Kidney (tissue), 22 donors: ENCODE measurements at places on chromosomes 7 and 10.

GRCh38 chr7:7745966-7746365, 27.6 kb upstream of the RPA3 start:
- DNase-seq, result no peak
- H3K4me3 ChIP-seq, result no peak overlapping the region
- H3K36me3 ChIP-seq, result no peaks in the 10 kb centered on the region
- no peaks in the 10 kb centered on the region for H3K27me3 ChIP-seq
- no peak overlapping the region for H3K27ac ChIP-seq

GRCh38 chr10:1134156-1134555, 78.0 kb downstream of the WDR37 start:
- H3K4me1 ChIP-seq, result no peaks in the 10 kb centered on the region
- no peaks in the 10 kb centered on the region for H3K27me3 ChIP-seq
- no peak overlapping the region for H3K4me3 ChIP-seq
- no peak for DNase-seq
- peaks cover 16% of the 10 kb centered on the region for H3K36me3 ChIP-seq

GRCh38 chr10:110407301-110408170, 90.2 kb upstream of the DUSP5 start:
- DNase-seq, result no peak
- H3K27me3 ChIP-seq, result no peaks in the 10 kb centered on the region
- no peaks in the 10 kb centered on the region for H3K36me3 ChIP-seq
- H3K27ac ChIP-seq, result no peak overlapping the region
- no peaks in the 10 kb centered on the region for H3K4me1 ChIP-seq
- H3K4me3 ChIP-seq, result no peak overlapping the region

DNA sequence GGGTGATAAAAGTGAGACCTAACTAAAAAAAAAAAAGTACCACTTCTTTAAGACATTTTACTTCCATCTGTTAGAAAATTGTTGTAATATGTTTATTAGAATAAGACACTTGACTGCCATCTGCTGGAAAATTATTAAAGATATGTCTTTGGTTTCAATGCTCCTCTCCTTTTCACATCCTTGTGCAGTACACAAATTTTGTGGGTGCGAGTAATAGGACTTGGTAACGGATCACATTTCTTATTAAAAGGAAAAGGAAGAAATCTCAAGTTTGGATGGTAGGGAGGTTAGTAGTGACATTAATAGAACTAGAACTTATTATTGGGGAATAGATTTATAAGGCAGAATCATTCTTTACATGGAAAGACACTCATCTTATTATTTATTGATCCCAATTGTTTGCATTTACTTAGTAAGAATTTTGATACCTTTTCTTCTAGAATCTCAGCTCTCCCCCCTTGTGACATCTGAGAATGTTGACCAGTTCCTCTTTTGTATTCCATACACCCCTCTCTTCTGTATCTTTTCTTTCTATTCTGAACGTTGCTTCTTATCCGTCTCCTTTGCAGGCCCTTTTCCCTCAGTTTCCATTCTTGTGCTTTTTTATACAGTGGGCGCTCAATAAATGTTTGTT, 43.0 kb upstream of the RPA3 start:
- H3K36me3 ChIP-seq, result no peaks in the 10 kb centered on the region
- no peak overlapping the region for H3K27ac ChIP-seq
- no peaks in the 10 kb centered on the region for H3K4me1 ChIP-seq
- no peaks in the 10 kb centered on the region for H3K27me3 ChIP-seq

DNA sequence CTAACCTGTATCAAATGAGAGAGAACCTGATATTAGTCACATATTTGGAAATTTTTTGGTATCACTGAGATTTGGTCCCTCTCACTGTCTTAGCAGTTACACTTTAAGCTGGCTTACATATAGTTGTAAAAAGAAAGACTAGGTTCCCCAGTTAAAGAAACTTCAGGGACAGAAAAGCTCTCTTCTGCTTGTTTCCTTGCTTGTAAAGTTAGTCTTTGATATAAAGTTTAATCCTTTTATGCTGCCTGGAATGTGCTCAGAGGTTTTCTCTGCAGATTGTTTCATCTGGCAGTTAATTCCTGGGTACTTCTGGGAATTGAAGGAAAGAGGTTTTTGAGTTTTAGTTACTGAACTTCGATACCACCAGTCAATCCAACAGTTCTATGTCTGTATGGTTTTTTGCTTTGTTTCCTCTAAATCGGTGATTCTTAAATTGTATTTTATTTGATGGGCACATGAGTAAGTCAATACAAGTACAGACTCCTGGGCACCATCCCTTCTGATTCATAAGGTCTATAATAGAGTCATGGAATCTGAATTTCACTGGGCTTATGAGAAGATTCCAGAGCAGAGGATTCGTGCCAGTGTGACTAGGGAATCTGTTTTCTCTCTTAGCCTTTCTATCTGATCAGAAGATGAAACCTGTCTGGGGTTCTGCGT, 1080.9 kb upstream of the C7orf33 start:
- DNase-seq, result no peak
- H3K36me3 ChIP-seq, result no peaks in the 10 kb centered on the region
- no peaks in the 10 kb centered on the region for H3K27me3 ChIP-seq
- H3K4me1 ChIP-seq, result no peaks in the 10 kb centered on the region
- H3K27ac ChIP-seq, result peak overlapping the region; percentile 29
- H3K4me3 ChIP-seq, result no peak overlapping the region

GRCh38 chr10:122244001-122244975, 26.8 kb upstream of the BTBD16 start:
- no peaks in the 10 kb centered on the region for H3K27me3 ChIP-seq
- no peaks in the 10 kb centered on the region for H3K36me3 ChIP-seq
- no peak overlapping the region for H3K4me3 ChIP-seq
- no peak for DNase-seq
- H3K4me1 ChIP-seq, result no peaks in the 10 kb centered on the region
- H3K27ac ChIP-seq, result no peak overlapping the region

- H3K4me3 ChIP-seq, result no peak overlapping the region
- H3K36me3 ChIP-seq, result no peaks in the 10 kb centered on the region
- no peaks in the 10 kb centered on the region for H3K4me1 ChIP-seq
- no peaks in the 10 kb centered on the region for H3K27me3 ChIP-seq
- DNase-seq, result no peak
Observed at GRCh38 chr7:111081546-111082267, 9.2 kb upstream of the LRRN3 start.

- H3K27ac ChIP-seq, result no peak overlapping the region
- no peaks in the 10 kb centered on the region for H3K4me1 ChIP-seq
- DNase-seq, result no peak
- H3K36me3 ChIP-seq, result no peaks in the 10 kb centered on the region
- H3K4me3 ChIP-seq, result no peak overlapping the region
Observed at GRCh38 chr7:158276414-158277218, 311.0 kb downstream of the PTPRN2 start.

DNA sequence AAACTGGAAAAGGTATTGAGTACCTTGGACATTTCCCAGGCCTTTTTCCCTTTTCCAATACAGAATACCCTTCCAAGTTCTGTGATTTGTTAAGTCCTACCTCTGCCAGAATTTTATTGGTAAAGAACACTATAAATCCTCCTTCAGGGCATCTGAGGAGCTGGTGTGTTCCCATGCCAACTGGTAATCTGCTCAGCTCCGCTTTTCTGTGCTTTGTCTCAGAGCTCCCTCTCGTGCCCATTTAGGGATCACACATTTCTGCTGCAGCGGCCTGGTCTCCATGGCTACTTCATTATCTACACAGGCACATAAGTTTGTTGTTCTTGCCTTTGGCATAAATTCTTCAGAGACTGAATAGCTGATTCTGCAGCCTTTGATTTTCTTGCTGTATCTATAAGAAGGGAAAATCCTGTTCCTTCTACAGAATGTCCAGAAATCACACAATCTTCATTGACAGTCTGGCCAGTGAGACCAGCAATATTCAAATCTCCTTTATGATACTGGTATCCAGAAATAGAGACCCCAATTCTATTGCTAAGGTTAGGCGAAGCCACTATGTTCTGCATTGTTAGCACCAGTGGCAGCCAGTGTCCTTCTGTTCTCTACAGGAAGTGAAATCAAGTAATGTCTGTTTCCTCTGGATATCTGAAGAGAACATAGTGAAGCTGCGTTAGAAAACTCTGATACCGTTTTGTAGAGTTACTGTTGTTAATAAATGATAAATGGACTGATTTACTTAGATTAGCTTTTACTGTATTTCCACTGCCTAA, 51.9 kb downstream of the DENND11 start:
- peaks cover 6% of the 10 kb centered on the region for H3K4me1 ChIP-seq
- H3K4me3 ChIP-seq, result no peak overlapping the region
- peak; percentile 92 for DNase-seq
- H3K36me3 ChIP-seq, result no peaks in the 10 kb centered on the region
- H3K27me3 ChIP-seq, result no peaks in the 10 kb centered on the region

- no peaks in the 10 kb centered on the region for H3K36me3 ChIP-seq
Observed at GRCh38 chr10:7210516-7210915, 200.3 kb downstream of the SFMBT2 start.

DNA sequence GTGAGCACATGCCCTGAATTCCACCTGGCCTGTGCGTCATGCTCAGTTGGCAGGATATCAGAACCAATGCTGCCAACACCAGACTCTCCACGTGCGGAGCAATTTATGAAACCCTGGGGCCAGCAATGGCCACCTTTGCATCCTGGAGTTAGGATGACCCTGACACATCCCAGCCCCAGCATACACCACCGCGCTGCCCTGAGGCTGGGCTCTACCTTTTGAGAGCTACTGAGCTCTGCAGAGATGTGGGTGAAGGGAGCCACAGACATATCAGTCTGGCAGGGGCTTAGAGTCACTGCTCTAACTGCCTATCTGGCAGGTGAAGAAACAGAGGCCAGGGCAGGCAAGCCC, 41.9 kb downstream of the SYPL1 start:
- no peaks in the 10 kb centered on the region for H3K36me3 ChIP-seq
- no peak overlapping the region for H3K4me3 ChIP-seq
- H3K27ac ChIP-seq, result peak overlapping the region; percentile 27
- no peak for DNase-seq
- H3K4me1 ChIP-seq, result peaks cover 30% of the 10 kb centered on the region

GRCh38 chr7:7639847-7640220, 718 bp upstream of the UMAD1 start:
- H3K27me3 ChIP-seq, result no peaks in the 10 kb centered on the region
- H3K4me1 ChIP-seq, result peaks cover 6% of the 10 kb centered on the region
- H3K4me3 ChIP-seq, result peak overlapping the region; percentile 96

- no peak overlapping the region for H3K4me3 ChIP-seq
- peak; percentile 93 for DNase-seq
- peak overlapping the region; percentile 43 for H3K27ac ChIP-seq
- H3K36me3 ChIP-seq, result no peaks in the 10 kb centered on the region
- no peaks in the 10 kb centered on the region for H3K4me1 ChIP-seq
- no peaks in the 10 kb centered on the region for H3K27me3 ChIP-seq
Observed at GRCh38 chr7:46603780-46604179, 682.7 kb upstream of the IGFBP3 start.

DNA sequence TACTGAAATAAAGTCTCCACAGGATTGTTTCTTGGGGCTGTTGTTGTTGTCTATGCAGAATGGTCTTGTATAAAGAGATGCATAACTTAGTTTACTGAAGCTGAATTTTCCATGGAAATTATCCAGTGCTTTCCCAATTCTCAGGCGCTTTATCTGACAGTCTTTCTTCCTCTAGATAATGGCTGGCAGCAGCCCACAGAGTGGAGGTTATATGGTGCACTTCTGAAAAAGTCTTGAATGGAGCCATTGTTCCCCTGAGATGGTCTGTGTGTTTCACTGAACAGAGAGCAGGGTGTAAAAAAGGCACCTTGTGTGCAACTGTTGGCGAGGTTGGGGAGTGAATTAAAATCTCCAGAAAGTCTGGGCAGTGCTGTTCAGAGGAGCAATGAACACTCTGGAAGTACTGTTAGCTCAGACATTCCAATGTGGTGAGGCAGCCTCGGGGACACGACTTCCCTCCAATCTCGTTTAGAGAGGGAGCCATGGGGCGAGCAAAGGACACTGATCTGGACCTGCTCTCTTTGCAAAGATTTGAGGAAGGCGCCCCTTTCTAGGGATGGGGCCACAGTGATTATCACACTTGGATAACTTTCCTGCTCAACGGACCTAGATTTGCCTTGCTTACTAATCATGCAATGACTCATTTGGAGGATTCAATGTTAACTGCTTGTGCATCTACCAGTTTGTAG, 2.0 kb upstream of the PLCE1 start:
- H3K27ac ChIP-seq, result no peak overlapping the region
- H3K27me3 ChIP-seq, result no peaks in the 10 kb centered on the region
- no peak overlapping the region for H3K4me3 ChIP-seq
- H3K36me3 ChIP-seq, result no peaks in the 10 kb centered on the region

DNA sequence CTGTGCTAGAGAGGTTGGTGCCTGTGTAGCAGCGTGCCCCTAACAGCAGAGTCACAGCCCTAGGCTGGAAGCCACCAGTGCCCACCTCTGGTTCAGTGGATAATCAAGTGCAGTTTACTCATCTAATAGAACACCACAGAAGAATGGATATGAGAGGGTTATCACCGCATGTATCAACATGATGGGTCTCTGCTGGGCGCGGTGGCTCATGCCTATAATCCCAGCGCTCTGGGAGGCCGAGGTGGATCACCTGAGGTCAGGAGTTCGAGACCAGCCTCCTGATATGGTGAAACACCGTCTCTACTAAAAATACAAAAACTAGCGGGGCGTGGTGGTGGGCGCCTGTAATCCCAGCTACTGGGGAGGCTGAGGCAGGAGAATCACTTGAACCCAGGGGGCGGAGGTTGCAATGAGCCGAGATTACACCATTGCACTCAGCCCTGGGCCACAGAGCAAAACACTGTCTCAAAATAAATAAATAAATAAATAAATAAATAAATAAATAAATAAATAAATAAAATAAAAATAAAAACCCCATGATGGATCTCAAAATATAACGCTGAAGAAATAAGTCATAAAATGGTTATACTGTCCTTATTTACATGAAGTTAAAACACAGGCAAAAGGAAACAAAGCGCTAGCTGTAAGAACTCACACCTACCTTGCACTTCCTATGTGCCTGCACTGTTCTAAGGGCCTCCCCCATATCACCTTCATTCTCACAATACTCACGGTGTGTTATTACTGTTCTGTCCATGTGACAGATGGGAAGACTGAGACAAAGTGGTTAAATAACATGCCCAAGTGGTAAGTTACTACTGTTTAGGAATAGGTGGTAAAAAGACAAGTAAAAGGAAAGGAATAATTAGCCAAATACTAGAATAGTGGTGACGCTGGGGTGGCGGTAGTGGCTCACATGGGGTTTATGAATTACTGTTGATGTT, 70.9 kb downstream of the AMZ1 start:
- no peak for DNase-seq
- peak overlapping the region; percentile 26 for H3K27ac ChIP-seq

- H3K36me3 ChIP-seq, result peaks cover 16% of the 10 kb centered on the region
- no peaks in the 10 kb centered on the region for H3K27me3 ChIP-seq
- no peak for DNase-seq
Observed at GRCh38 chr7:99409806-99410205, 1.0 kb downstream of the BUD31 start.

DNA sequence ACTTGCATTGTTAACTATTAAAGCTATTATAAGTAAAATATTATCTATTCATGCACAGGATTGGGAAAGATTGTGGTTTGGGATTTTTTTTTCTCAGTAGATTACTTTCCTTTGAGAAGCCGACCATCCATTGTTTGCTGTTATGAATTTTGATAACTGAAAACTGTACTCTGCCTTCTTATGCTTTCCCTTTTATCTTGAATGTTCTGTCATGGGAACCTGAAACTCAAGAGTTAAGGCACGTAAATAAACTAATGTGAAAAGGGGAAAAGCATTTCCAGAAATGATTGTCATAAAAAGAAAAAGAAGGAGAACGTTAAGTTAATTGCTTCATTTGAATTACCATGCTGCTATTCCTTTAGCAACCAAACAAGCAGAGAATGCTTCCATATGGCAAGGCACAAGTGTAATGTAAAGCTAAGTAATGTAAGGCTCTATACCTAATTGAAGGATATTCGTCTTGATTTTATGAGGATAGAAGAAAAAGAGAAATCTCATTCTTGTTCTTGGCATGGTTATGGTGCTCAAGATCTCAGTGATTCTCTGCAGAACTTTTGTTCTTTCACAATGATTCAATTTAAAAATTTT, 370.8 kb downstream of the AUTS2 start:
- no peak for DNase-seq
- no peaks in the 10 kb centered on the region for H3K27me3 ChIP-seq
- peaks cover 3% of the 10 kb centered on the region for H3K4me1 ChIP-seq
- H3K36me3 ChIP-seq, result no peaks in the 10 kb centered on the region
